Femur (tissue), 1 donor: ENCODE measurements at places on chromosomes 2 and 18.
A peak's percentile ranks its signal among the peaks of the same experiment; 100 is the strongest.

DNA sequence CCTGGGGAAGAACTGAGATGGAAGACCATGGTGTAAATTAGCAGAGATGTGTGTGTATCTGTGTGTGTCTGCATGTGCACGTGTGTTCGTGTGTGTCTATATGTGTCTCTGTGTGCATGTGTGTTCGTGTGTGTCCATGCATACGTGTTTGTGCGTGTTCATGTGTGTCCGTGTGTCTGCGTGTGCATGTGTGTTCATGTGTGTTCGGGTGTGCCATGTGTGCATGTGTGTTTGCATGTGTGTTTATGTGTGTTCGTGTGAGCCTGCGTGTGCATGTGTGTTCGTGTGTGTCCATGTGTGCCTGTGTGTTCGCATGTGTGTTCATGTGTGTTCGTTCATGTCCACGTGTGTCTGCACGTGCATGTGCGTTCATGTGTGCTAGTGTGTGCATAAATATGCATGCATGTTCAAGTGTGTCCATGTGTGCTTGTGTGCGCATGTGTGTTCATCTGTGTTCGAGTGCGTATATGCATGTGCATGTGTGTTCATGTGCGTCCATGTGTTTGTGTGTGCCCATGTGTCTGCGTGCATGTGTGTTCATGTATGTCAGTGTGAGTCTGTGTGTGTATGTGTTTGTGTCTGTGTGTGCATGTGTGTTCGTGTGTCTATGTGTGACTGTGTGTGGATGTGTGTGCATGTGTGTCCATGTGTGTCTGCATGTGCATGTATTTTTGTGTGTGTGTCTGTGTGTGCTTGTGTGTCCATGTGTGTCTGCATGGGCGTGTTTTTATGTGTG is 3.1 kb downstream of the NEU2 start:
- DNase-seq, result no peak

GRCh38 chr2:10764096-10764785 is 42.8 kb downstream of the ATP6V1C2 start:
- DNase-seq, result no peak

- DNase-seq, result no peak
Measured at GRCh38 chr2:122063716-122064115, 308.3 kb downstream of the TSN start.

DNA sequence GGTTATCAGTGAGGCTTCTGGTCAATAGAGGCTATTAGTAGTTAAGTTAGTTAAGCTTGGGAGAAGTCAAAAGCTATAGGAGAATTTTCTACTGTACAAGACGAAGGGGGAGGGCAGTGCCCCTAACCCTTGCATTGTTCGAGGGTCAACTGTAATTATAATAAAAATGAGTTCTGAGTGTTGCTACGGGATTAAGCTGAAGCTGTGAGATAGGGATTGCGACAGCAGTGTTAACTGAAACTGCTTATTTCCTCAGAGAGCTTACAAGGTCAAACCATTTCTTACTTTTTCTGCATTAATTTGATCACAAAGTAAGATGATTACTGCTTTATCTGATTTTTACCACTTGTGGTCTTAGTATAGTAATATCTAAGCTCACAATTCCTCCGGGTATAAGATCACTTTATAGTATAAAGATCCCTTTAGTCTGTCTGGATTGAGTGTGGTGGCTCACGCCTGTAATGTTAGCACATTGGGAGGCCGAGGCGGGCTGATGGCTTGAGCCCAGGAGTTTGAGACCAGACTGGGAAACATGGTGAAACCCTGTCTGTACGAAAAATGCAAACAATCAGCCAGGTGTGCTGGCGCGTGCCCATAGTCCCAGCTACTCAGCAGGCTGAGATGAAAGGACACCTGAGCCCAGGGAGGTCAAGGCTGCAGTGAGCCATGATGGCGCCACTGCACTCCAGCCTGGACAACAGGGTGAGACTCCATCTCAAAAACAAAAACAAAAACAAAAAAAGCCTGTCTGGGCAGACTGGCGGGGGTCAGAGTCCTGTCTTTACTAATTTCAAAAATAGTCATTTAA is 119.5 kb upstream of the TLK1 start:
- DNase-seq, result no peak

DNA sequence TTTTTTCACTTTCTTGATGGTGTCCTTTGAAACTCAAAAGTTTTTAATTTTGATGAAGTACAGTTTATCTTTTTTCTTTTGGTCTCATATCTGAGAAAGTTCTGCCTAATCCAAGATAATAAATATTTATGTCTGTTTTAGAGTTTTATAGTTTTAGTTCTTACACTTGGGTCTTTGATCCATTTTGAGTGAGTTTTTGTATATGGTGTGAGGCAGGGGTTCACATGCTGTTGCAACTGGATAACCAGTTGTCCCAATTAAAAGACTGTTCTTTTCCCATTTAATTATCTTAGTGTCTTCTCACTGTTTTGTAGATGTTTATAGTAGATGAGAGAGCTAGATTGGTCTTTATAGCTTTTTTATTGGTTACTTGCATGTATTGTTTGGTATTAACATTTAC is 43.6 kb downstream of the TET3 start:
- DNase-seq, result no peak

- no peak for DNase-seq
Measured at GRCh38 chr2:83369601-83370418, 1089.3 kb downstream of the SUCLG1 start.

DNA sequence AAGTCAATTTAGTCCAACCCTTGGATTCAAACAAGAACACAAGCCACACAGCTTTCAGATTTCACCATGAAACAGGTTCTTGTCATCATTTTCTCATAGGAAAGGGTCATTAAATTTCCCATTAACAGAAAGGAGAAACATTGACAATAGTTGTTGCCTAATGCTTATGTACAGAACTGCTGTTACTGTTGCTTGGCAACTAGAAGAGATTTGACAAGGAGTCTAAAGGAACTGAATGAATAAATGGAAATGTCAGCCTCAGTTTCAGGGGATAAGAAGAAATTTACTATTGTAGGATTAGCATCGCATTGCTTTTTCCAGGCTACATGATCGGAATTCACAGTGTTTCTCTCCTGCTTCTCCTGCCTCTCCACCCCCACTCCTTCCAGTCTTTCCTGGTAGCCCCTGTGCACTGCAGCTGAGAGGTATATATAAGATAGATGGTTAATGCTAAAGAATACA is 90.3 kb downstream of the SPATS2L start:
- no peak for DNase-seq

- DNase-seq, result no peak
Measured at GRCh38 chr2:41735006-41735405, 312.8 kb upstream of the PKDCC start.

- no peak for DNase-seq
Measured at GRCh38 chr2:42743659-42743990, 20.3 kb downstream of the OXER1 start.

DNA sequence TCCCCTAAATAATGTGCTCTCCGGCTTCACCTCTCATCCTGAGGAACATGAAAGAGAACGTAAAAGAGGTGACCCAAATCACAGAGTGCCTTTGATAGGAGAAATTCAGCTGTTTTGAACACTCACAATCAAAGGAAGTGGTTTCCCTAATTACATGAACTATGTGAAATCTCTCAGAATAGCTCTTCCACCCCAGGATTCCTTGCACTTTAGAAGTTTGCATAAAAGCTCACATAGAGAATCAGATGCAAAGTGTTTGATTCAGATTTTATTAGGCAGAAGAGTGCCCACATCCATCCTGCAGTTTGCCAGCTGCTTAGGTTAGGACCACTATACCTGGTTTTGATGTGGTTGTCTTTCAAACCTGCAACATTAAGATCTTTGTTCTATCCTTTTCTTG is 61.0 kb downstream of the MAP3K20 start:
- no peak for DNase-seq

DNA sequence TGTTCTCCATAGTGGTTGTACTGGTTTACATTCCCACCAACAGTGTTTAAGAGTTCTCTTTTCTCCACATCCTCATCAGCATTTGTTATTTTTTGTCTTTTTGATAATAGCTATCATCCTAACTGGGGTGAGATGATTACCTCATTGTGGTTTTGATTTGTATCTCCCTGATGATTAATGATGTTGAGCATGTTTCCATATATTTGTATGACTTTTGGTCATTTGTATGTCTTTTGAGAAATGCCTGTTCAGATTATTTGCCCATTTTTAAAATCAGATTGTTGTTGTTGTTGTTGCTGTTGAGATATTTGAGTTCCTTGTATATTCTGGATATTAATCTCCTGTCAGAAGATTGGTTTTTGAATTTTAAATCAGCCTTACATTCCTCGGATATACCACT is 147.5 kb downstream of the NCOA1 start:
- DNase-seq, result no peak

DNA sequence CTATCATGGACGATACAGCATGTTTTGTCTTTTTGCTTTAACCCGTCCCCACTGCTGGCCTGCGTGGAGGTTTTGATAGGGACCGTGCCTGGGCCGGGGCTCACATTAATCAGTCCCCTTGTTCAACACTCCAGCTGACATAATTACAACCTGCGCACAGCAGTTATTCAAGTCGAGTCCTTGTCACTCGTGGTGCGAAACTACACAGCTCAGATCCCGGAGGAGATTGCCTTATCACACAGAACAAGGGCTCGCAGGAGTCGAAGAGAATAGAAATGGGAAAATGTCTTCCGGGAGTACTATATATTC is 304.4 kb downstream of the ZNF407 start:
- DNase-seq, result no peak

DNA sequence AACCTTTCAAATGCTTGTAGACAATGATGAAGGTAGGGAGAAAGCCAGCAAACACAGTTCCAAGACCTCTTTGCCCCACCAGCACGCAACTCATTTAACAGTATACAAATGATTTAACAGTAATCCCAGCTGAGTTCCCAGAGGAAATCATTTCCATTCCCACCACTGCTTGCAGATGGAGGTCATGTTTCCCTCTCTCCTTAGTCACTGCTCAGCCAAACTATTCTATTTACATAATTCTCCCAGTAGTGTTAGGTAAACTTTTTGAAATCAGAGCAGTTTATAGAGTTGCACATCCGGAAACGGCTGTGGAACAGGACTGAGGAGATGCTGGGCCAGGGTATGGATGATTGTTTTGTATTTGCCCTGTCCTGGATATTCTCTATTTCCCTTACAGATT is 328.5 kb downstream of the FIGN start:
- no peak for DNase-seq

DNA sequence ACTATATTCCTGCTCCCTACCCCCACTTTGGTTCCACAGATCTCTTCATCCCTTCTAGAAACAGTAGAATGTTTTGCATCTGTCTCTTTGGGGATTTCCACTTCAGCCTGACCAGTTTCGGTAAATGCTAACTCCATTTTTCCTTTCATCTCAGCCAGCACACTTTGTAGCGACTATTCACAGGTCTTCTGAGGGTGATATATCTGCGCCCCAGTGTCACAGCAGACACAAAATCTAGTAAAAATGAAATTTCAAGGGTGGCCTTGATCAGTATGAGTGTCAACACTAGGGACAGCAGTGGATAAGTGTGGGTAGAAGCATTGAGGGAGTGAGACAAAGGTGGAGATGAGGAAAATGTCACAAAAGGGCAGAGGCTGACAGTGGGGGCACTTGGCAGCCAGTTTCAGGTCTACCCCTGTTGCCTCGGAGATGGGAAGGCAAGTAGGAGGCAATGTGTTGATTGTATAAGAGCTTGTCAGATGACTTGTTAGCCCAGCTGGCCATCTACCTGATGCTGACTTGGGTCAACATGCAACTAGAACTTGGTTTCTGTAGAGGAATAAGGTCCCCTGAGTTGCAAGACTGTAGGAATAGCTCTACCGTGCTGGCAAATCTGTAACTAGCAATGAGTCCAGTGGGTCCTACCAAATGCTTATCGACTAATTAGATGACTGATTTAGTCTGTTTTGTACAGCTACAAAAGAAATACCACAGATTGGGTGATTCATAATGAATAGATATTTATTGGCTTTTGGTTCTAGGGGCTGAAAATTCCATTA is 60.7 kb downstream of the CXCR4 start:
- no peak for DNase-seq

GRCh38 chr18:26510337-26510736 is 38.0 kb downstream of the KCTD1 start:
- DNase-seq, result no peak

DNA sequence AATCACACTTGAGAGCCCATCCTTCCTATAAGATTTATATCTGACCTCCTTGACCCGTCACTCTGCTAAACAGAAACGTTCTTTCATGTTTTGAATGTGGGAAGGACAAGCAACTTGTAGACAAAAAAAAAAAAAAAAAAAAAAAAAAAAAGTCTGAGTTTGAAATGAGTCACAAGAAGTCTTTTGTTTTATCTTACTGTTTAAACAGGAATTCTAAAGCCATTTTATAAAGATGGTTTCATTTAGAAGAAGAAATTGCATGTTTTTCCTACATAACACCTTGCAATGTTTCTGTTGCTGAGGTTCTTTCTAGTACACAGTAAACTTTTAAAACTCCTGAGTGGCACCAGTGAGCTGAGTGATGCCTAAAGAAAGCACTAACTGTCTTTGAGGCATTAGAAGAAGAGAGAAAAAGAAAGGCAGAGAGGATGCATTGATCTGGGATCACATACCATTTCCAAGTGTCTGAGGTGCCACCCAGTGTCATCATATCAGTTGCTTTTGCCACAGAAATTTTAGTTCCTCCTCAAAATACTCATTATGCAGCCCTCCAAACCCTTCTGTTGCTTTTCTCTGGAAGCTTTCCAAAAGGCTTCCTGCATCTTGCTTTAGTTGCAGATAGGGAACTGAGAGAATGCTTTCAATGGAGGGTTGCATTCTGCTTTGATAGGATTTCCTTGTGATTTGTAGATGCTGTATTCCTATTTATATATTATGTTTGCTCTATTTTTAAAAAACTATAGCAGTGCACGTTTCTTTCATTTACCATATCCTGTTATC is 69.1 kb downstream of the ACVR2A start:
- DNase-seq, result no peak

GRCh38 chr2:70647873-70648481 is 94.4 kb upstream of the TGFA start:
- peak; percentile 80 for DNase-seq

- DNase-seq, result no peak
Measured at GRCh38 chr2:70981421-70981820, 3.0 kb downstream of the ANKRD53 start.

GRCh38 chr18:78640246-78640995 is 339.2 kb upstream of the SALL3 start:
- DNase-seq, result no peak

GRCh38 chr2:28270456-28271152 is 122.1 kb upstream of the FOSL2 start:
- DNase-seq, result no peak
